ENCODE measurements at places on chromosomes 13 and 19.

DNA sequence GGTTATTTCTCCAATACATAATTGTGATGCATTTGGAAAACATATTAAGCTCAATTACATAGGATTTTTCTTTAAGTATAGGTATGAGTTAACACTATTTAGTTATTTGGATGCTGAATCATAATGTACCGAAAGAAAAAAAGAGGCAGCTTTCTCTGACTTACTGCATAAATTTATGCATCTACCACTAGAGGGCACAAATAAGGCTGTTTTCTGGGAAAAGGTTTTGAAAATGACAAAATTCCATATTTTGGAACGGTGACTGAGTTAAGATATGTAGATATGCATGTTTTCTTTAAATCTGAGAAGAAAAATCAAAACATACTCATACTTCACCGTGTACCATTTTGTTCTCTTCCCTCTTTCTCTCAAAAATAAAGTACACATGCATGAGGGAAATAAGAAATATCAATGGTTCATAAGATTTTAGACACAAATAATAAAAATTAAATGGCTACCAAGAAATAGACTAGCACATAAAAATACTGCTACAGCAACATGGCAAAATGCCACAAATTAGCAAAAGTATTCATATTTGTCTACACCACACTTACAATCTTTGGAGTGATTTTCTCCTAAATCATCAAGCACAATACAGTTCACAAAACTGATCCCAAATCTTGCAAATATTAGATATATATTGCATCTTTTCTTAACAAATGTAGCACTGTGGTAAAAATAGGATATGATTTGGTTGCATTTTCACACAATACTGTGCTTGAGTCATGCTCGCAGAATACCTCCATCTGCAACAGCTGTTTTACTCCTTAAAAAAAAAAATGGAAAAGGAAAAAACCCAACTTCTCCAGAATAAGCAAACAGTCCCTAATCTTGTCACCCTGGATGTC is 260.0 kb downstream of the FGF14 start:
- DNase-seq, result no peak

DNA sequence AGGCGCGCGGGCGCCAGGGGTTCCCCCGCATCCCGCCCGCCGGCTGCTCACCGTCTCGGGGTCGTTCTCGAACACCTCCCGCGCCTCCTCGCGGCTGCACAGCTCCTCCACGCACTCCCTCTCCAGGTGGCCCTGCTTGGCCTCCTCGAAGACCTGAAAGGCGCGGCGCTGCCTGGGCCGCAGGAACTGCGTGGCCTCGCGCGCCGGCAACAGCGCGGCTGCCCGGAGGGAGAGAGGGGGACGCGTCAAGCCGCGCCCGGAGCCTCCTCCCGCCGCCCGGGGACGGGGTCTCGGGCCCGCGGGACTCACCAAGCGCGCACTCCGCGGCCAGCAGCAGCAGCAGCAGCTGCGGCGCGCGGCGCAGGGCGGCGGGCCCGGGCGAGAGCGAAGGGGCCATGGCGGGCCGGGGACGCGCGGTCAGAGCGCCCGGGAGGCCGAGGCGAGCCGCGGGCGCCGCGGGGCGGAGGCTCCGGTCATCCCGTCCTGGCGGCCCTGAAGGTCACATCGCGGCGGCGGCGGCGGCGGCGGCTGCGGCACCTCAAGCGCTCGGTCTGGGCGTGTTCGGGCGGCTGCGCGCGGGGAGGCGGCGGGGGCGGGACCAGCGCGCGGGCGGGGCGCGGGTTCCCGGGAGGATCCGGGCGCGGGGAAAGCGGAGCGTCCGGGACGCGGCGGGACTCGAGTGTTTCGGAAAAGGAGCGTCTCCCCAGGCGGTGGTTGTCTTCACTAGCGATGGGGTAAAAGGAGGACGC is at the start of gene GAS6:
Gene GAS6 (minus strand): TSS at position 553 of the 749 bp plus-strand sequence. CDS start 156 bp downstream, at position 397.
- peak; percentile 63 for DNase-seq

DNA sequence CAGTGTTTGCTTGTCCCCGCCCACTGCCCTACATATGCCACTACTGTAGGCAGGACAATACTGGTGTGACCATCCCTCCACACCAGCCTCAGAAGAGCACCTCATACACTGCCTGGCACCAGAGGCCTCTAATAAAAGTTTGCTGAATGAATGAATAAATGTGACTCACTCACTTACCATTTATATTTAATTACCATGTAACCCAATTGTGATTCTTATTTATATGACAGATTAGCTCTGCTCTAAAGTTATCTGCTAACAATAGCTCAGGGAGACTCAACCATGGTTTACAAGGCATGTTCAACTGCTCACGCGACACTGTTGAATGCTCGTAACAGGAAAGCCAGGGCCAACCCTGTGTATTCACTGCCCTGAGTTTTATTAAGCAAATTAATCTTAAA is 66.0 kb upstream of the DOCK9 start:
- no peak for DNase-seq

DNA sequence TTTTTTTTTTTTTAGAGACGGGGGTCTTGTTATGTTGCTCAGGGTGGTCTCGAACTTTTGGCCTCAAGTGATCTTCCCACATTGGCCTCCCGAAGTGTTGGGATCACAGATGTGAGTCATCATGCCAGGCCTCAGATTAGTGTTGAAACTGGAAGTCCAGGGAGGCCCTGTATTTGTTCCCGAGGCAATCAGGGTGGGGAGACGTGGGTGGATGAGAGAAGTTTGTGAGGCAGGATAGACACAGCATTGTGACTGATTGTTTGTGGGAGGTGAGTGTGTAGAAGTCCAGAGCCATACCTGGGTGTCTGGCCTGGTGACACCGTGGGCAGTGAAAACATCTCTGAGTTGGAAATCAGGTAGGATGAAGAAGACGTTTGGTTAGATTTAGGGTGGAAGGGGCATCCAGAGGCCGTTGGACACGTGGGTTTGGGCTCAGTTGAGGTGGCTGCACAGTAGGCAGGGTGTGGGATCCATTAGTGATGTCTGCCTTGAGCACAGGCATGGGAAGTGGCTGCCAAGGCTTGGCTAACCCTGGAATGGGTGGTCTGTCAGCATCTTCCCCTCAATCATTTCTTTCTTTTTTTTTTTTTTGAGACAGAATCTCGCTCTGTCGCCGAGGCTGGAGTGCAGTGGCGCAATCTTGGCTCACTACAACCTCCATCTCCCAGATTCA is 12.4 kb downstream of the RTN2 start:
- DNase-seq, result no peak

GRCh38 chr13:110572778-110573118 is 11.2 kb upstream of the RAB20 start:
- DNase-seq, result no peak

DNA sequence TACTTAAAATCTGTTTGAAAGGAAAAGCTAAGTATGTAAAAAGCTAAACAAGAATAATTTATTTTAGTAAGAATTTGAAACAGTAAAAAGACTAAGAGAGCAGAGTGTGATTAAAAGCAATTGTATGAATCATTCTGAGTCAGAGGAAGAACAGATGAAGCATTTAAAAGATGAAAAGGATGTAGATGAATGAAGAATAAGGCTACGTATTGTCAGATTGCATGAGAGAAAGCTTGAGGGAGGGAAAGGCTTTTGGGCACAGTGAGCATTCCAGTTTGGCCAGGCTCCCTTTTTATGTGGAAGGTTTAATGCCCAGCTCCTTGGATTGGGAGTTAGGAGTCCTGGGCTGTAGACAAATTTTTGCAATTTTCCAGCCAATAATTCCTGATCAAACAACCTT is 117.7 kb downstream of the FREM2 start:
- no peak for DNase-seq

DNA sequence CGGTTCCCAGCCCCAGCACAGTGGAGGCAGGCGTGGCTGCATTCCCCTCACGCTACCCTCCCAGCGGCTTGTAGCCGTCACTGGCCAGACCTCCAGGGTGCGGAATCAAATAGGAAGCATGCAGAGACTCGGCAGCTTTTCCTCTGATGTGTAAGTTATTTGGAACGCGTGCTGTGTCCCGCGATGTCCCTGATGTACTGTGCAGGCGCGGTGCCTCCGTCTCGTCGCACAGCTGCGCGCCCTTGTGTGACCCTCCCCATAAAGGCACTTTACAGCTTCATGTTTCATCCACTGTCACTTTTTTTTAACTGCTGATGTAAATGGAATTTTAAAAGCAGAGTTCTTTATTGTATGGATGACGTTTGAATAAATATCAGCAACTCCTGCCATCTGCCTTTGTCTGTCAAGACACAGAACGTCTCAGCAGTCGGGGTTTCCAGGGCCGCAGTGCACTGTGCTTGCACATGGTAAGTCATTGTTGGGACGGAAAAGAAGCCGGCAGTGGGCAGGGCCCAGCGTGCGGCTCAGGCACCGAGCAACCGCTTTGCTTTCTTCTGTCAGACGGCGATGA is 7.3 kb upstream of the F7 start:
- DNase-seq, result no peak

DNA sequence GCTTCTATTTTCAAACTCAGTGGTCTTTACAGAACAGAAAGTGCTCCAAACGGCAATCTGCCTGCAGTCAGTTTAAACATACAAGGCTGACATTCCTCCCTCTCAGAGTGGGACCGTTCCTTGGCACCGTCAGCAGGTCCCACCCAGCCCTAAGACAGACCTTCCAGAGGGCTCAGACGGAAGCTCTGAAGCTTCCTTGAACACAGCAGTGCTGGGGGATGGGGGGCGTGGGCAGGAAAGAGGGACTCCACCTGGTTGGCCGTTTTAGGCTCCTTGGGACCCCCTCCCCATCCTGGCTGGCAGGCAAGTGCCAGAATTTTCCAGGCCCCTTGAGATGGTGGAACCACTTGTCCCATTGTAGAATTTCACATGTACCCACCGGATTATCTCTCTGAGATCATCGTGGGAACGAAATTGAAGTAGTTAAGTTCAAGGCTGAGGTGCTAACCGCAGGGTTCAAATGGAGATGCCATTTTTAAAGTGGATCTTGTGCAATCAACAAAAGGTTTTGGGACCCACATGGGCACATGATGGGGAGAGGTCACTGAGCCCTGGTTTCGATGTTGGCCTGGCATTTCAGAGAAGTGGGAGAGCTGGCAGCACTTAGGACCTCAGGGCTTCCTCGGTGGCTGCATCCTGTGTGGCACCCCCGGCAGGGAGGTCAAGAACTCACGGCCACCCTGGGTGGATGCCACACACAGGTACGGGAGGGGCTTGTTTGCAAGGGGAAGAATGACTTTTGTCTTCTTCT is 46.2 kb downstream of the KLF2 start:
- no peak for DNase-seq

DNA sequence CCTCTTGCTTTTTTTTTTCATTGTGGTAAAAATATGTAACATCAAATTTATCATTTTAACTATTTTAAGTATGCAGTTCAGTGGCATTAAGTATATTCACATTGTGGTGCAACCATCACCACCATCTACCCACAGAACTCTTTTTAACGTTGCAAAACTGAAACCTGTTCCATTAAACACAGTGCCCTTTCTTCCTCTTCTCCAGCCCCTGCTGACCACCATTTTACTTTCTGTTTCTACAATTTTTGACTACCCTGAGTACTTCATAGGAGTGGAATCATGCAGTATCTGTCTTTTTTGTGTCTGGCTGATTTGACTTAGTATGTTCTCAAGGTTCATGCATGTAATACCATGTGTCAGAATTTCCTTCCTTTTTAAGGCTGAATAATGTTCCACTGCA is 153.1 kb downstream of the FGF9 start:
- DNase-seq, result no peak

GRCh38 chr13:106118050-106118449 is 417.4 kb downstream of the EFNB2 start:
- DNase-seq, result no peak

GRCh38 chr19:45296355-45296754 is 26.3 kb downstream of the CKM start:
- DNase-seq, result no peak

DNA sequence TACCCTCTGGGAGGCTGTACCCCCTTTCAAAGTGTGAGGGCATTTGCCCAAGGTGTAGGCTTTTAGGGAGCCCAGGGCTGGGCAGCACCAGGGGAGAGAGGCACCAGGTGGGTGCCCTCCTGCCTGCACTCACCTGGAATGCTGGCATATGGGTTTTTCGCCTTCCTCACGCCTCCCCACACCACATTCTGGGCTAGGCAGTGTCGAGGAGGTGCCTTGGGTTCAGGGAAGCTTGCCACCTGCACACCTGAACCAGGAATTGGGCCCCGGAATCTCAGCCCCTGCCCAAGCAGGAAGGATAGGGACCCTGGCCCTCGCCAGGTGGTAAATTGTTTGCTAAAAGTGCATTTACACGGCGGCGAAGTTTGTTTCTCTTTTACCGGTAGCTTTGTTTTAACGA is 5.1 kb upstream of the TSHZ3 start:
- no peak for DNase-seq

DNA sequence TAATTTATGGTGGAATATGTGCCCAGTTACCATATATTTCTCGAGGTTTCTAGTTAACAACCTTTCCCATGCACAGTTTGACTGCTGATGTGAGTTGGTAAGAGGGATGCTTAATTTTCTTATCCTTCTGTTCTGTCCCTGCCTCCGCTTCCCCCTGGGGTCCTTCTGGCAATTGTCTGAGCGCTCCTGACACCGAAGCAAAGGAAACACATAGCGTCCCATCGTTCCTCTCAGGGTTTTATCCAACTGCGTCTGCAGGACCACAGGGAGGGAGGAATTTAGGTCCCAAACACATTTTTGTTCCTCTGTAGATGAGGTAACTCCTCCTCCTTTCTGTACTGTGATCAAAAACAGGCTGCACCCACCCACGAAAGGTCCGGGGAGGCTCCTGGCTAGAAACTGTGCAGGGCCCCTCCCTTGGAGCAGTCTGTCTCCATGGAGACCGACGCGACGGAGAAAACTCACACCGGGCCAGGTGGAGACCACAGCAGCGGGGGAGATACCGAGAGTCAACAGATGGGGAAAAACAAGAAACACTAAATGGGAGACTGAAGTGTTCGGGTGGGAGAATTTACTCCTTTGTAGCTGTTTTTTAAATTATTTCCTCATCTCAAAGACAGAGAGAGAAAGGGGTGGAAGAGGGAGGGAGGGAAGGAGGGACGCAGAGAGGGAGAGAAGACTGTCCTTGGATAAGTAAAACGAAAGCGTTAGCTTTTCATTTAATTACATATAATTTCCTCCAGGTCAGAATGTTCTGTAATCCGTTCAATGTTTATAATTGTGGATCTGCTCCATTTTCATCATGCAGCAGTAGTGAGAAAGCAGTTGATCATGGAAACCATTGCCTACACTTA is 191.8 kb upstream of the NBEA start:
- DNase-seq, result peak; percentile 27

DNA sequence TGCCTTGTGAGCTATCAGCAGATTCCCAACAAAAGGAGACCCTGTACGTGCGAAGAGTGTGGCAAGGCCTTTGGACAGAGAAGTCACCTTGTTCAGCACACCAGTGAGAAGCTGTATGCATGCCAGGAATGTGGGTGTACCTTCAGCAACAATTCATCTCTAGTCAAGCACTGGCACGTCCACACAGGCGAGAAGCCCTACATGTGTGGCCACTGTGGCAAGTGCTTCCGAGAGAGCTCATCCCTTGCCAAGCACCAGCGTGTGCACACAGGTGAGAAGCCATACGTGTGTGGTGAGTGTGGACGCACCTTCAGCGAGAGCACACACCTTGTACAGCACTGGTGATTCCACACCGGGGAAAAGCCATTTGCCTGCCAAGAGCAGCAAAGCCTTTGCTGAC is 7.6 kb upstream of the ZSCAN22 start:
- DNase-seq, result no peak

DNA sequence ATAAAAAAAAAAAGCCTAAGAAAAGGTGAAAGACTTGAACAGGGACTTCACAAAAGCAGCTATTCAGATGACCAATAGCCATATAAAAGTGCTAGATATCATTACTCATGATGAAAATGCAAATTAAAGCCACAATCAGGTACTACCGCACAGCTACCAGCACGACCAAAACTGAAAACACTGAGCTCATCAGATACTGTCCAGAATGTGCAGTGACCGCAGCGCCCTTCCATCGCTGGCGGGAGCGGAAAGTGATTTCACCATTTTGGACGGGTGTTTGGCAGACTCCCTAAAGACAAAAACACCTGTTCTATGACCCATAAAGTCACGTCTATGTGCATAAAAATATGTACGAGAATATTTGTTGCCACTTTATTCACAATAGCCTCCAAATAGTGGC is 60.7 kb downstream of the SLC6A16 start:
- no peak for DNase-seq

All from head of caudate nucleus (tissue), 42 donors.